ENCODE measurements at places on chromosomes 6 and 20. TPM values are rescaled to one million over a fixed set of nuclear protein-coding genes. Genes with fewer than 3 reads are reported as not detected.

ADGB gene
- not detected for total RNA-seq

CASS4 gene
- 5.3 TPM for total RNA-seq

DEFB124 gene
- not detected for total RNA-seq

LPA gene
- total RNA-seq: not detected

MEI4 gene
- not detected for total RNA-seq

ANKRD66 gene
- not detected for total RNA-seq

ISM1 gene
- 1.6 TPM for total RNA-seq

ARMC12 gene
- total RNA-seq: 1.2 TPM

- no peak for DNase-seq
Observed at GRCh38 chr6:20838113-20838512, 303.9 kb downstream of the CDKAL1 start.

GRCh38 chr6:136719280-136720044 is 72.8 kb downstream of the MAP3K5 start:
- no peak for DNase-seq

DNA sequence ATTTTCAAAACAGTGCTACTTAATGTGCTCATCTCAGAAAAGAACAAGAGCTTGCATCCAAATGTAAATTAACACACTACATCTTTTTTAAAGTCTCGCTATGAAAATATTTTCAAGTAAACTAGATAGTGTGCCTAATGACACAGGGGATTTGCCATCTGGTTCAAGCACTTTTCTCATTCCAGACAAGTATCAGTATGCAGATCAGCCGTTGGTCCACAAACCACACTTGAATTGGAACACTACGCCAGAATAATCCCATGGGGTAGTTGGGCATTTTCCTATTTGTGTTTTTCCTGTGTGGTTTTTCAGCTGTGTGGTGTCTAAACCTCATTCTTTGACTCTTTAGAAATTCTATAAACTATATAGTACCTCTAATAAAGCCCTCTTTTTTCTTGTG is 256.2 kb downstream of the EPHA7 start:
- DNase-seq: no peak

DNA sequence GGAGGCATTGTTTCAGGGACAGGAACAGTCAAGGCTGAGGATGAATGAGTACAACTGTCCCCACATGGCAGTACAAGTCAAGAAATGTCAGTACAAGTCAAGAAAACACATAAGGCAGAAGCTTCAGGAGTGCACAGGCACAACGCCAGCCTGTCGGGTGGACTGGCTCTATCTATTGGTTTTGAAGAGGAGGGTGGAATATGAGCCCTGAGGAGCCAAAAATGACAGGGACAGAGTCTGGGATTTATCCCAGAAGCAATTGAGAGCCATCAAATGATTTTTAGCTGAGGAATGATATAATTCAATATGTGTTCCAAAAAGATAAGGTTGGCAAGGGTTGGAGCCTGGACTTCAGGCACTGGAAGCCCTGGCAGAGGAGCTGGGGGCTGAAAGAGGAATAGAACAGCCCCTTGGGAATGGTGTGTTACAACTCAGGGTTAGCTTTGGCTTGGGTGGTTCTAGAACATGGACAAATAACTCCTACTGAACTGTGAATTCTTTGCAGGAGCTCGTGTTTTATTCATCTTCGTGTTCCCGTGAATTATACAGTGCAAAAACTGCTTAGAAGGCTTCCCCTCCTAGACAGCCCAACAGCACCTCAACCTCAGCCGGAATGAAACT is 425.7 kb upstream of the ARID1B start:
- no peak for DNase-seq

- no peak for DNase-seq
Observed at GRCh38 chr20:61414455-61414991, 162.5 kb downstream of the CDH4 start.

DNA sequence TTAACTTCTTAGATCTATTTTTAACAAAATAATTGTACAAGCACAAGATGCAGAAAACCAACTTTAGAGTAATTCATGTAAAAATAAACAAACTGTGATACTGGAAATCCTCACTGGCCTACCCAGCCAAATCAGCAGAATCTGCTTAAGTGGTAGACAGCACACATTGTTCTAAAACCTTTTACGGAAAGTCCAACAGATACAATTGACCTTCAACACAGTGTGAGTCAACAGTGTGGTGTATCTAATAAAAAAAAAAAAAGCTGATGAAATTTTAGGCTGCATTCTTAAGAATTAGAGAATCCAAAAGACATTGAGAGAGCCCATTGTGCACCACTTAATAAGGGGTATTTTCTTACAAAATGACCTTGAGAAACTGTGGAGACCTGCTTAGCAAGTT is 174.5 kb downstream of the COL21A1 start:
- no peak for DNase-seq

GRCh38 chr6:141282263-141282662 is 850.5 kb upstream of the GJE1 start:
- no peak for DNase-seq

DNA sequence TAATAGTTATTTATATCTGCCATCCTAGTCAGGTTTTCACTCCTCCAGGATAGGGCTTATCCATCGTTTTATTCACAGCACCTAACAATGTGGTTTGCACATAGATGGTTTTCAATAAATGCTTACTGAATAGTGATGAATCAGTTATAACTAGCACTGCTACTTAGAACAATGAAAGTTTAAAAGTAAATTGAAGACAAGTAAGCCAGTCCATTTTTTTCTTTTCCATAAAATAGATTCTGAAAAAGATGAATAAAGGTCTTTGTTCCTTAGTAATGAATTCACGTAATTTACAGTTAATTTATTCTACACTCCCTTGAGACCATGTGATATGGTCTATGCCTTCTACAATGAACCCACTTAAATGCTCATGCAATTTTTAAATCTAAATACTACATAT is 212.5 kb downstream of the RNGTT start:
- DNase-seq: no peak

- DNase-seq: no peak
Observed at GRCh38 chr6:12569646-12570045, 146.9 kb upstream of the PHACTR1 start.

DNA sequence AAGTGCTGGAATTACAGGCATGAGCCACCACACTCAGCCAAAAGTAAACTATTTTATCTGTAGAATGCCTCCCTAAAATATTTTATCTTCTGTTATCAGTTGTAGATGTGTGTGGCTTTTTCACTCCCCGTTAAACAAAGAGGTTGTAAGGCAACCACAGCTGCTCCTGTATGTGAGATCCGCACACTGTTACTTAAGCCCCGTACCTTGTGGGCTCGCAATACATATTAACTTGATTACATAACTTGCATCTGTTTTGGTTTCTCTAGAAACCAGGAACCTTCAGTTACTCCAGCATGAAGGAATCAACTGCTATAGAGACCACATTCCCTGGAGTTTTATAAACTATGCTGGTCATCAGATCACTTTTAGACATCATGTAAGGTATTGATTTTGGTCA is 420.1 kb upstream of the SLC35B3 start:
- DNase-seq: no peak

DNA sequence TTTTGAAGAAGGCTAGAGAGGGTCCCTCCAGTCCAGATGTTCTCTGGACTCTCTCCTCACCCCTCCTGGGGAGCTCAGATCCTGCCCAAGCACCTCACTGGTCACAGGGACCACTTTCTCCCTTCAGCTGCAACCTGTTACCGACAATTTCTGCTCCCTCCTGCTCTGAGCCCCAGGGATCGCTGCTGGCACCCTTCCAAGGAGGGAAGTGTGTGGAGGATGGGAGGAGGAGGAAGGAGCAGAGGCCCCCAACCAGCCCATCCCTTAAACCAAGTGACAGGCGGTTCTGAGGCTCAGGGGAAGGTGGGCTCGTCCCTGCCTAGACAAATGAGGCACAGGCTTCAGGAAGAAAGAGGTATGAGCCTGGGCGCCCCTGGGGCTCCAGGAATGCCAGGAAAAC is 13.9 kb downstream of the PMEPA1 start:
- no peak for DNase-seq

DNA sequence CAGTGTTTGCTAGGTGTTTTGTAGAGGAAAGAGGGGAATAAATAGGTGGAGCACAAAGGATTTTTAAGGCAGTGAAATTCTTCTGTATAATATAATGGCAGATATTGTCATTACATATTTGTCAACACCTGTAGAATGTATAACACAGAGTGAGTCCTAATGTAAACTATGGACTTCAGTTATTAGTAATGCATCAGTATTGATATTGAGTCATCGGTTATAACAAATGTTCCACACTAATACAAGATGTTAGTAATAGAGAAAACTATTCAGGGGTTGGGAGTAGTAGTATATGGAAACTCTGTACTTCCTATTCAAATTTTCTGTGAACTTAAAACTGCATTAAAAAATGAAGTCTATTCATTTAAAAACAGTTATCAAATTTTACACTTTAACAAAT is 299.2 kb downstream of the UBE3D start:
- no peak for DNase-seq

GRCh38 chr6:111676383-111676782 is 70.7 kb upstream of the TRAF3IP2 start:
- DNase-seq: no peak

DNA sequence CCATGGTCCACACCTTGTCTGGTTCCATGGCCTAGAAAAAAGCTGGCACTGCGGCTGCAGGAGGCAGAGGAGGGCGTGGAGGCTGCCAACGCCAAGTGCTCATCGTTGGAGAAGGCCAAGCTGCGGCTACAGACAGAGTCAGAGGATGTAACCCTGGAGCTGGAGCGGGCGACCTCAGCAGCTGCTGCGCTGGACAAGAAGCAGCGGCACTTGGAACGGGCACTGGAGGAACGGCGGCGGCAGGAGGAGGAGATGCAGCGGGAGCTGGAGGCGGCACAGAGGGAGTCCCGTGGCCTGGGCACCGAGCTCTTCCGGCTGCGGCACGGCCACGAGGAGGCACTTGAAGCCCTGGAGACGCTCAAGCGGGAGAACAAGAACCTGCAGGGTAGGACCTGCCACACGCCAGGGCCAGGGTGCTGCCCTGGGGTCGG is 43.4 kb downstream of the MYH7B start:
- no peak for DNase-seq

GRCh38 chr20:20603339-20603990 is 109.0 kb downstream of the RALGAPA2 start:
- DNase-seq: no peak

DNA sequence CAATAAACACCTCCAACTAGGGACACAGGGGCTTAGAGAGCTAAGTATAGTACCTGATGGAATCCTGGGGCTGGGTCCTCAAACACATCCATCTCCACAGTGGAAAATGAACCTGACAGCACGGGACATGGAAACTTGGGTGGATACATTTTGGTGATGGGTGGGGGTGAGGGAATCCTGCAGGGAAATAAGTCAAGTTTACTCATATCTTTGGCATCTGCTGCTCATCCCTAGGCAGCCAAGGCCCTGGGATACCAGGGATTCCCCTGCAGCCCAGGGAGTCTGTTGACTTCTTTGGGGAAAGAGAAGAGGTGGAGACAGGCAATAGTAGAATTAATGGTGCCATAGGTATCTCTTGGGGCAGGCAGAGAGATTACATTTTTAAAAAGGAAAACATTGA is 6.6 kb downstream of the APOBEC2 start:
- DNase-seq: no peak

- DNase-seq: no peak
Observed at GRCh38 chr20:3760655-3761348, 6.8 kb downstream of the ADISSP start.

DNA sequence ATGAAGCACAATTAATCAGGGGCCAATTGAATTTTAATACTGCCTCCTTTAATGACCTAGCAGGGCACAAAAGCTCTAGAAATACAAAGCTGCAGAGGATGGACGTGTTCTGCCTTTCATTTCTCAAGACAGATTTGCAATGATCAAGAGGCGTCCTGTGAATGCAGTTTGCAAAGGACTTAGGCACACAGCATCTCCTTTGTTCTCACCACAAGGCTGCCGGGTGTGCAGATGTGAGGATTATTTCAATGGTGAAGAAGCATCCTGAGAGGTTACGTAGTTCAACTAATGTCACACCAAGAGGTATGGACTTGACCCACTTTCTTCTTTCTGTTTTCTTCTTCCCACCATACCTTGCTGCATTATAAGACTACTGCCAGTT is 42.9 kb upstream of the SPTLC3 start:
- DNase-seq: no peak

DNA sequence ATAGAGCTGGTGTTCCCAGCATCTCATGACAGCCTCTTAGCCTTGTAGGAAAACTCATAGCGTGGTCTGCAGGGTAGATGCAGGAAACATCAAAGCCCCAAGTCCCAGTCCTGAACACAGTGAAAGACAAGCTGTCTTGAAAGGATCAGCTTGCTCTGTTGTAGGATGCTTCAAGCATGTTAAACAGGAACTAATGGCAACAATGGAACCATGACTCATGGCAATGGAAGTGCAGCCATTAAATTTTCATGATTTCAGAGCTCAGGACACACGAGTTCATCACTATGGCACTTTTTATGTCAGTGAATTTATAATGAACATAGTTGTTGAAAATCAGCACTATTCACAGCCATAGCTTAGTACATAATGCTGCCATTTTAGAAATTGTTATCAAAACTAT is 367.7 kb downstream of the KIF16B start:
- DNase-seq: no peak
